Pancreas (tissue), 10 donors: ENCODE measurements at places on chromosomes 5 and 9.

GRCh38 chr5:173010547-173011464 is 27.2 kb downstream of the ATP6V0E1 start:
- peak; percentile 27 for DNase-seq

GRCh38 chr5:133941456-133942196 is 26.8 kb downstream of the C5orf15 start:
- no peak for DNase-seq

GRCh38 chr5:57470339-57470738 is 12.3 kb downstream of the ACTBL2 start:
- DNase-seq: no peak

DNA sequence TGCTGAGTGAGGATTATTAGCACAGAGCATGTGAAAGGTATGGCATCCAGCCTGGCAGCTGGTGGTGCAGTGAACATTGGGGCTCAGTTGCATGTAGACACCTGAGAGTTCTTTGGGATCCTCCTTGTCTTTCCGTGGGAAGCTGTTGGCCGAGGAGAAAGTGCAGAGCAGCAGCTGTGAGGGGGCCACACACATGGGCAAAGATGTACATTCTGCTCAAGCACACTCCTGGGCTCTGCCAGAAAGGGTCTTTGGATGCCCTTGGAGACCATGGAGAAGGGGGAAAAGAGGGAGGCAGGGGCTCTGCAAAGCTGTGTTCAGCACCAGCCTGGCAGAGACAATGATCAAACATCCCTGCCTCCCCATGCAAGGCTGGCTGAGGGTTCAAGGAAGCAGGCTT is 138.7 kb upstream of the PITX1 start:
- DNase-seq: no peak
